ENCODE measurements at places on chromosomes 3 and 15.
A peak's percentile ranks its signal among the peaks of the same experiment; 100 is the strongest.

GRCh38 chr3:138440596-138440995 is 6.2 kb downstream of the ESYT3 start:
- DNase-seq = no peak

DNA sequence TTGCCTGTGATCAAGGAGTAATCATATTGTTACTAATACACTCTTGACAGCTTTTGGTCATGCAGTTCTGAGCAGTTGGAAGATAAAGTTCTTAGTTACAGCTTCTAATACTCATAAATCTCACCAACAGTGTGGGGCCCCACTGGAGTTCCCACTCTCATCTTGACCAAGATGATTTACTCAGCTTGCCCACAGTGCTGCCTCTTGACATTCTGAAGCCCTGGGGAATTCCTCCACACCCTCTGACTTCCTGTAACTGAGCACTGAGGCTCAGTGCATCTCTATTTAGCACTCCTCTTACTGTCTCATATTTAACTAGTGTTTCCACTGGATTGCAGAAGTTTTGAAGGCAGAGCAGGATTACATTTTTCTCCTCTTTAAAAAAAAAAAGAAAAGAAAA is 1.9 kb upstream of the ARL6IP5 start:
- DNase-seq = peak; percentile 80

DNA sequence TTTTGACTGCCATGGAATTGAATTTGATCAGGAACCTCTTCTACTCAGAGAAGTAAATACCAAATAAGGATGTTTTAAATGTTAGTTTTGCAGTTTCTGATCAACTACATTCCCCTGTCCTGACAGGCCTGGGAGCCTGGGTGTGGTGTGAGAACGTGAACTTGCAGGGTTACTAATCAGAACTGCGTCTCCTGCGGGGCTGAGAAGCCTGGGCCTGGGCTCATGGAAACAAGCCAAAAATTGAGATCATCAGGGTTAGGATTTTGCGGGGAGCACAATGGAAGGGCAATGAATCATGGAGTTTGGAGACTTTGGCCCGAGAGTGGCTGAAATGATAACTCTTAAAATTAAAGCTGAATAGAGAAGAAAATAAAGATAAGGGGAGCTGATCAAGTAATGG is 47.8 kb upstream of the C3orf70 start:
- DNase-seq = no peak

DNA sequence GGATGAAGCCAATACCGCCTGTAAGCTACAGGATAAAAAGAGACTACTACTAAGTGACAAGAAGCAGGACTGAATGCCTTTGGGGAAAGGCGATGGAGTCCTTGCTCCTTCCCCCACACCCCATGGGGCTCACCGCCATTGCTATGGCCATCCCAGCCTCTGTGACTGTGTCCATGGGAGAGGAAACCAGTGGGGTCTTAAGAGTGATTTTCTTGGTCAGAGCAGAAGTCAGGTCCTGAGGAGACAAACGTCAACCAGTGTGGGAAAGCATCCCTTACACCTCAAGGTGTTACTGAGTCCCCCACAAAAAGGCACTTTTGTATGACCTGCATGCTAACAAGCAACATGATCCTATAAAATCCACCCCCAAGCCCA is 913 bp downstream of the IMPDH2 start:
- DNase-seq = peak; percentile 14

DNA sequence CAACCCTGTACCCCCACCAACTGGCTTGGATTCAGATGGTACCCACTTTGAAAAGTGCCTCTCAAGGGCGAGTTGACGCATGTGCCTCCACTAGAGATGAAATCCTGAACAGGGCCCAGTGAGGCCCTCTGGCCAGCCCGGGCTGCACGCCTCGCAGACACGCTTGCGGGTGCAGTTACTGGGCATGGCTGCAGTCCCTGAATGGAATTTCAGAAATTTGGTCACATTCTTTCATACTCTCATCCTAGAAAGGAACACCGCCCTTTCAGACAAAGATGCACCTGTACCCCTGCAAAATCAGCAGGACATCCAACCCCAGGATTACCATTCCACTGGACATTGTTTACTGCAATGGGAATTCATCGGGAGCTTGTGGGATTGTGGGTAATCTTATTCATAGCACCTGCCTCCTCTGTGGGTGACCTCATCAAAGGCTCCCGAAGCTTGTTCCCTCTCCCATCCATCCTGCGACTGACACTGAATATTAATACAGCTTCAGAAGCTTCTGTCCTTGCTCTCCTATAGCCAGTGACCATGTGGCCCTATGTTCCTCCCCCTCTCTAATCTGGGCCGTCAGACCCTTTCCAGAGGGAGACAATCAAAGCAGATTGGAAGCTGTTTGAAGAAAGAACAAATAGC is 42.5 kb upstream of the TPM1 start:
- DNase-seq = no peak

- DNase-seq = no peak
These were observed 111.6 kb downstream of the IQSEC1 start for GRCh38 chr3:12961697-12962036.

- no peak for DNase-seq
These were observed 4.6 kb downstream of the MAN2C1 start for GRCh38 chr15:75363786-75364185.

GRCh38 chr15:76529911-76530310 is 193.3 kb downstream of the ISL2 start:
- no peak for DNase-seq

DNA sequence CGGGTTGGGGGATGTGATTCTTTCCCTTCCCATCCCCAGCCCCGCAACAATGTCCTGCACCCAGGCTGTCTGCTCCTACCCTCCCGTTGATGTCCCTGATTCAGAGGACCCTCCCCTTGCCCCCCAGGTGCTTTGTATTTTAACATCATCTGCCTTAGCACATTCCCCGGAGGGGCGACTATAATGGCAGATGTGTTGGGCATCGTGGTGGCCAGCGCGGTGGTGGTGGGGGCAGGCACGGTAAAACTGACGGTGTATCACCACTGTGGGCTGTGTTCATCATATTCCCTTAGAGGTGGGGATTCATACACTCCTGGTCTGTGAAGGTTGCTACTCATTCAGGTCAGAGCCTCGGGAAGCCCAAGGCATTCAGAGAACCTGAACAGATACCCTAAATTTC is 173.0 kb downstream of the ADAMTS17 start:
- DNase-seq = no peak

GRCh38 chr3:154095832-154096421 is 25.3 kb upstream of the ARHGEF26 start:
- peak; percentile 56 for DNase-seq

DNA sequence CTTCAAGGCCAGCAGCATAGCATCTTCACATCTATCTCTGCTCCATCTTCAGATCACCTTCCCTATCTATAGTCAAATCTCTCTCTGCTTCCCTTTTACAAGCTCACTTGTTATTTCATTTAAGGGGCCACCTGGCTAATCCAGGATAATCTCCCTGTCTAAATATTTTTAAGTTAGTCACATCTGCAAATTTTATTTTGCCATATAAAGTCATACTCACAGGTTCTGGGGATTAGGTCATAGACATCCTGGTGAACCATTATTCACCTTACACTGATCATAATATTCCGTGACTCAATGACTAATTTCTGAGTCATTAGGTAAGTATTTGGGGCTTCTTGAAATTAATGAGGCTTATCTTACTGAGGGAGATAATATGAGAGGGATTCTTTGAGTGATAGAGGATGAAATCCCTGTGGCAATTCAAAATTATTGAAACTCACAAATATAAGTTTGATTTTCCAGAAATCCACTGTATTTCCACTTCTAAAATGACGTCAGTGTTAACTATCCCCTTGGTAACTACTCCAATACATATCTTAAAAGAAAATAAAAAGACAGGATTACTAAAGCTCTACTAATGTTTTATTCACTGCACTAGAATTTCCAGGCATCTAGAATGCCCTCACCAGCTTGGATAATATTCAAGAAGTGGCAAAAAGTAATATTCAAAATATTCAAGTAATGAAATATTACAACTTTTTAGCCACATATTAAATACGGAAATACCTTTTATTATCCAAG is 93.7 kb upstream of the RBMS3 start:
- DNase-seq = peak; percentile 36

DNA sequence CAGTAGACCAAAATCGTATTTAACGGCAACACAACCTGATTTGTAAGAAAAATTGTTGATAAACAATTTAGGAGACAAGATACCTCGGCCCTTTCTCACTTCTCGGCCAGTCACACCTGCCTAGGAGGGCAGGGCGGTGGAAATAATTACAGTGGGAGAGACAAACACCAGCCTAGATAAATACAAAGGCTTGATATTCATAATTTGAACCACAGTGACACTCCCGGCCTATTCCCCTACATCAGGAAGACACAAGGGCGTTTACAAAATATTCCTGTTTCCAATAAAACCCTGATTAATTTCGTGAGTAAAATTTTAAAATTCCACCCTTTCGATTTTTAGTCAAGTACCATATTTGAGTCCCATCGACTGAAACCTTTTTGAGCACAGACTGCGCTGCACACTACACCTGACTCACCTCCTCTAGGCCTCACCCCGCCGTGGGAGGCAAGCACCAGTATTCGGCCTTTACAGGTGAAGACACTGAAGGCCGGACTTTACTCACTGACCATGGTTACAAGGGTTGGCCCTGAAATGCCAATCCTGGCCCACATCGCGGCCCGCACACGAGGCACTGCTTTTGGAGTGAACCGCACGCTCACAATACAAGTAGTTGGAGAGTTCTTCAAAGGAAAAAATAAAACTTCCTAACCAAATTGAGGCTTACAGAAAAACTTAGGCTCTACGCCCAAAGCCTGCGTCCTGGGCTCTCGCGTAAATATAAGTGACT is 794 bp downstream of the ARPP19 start:
- peak; percentile 69 for DNase-seq

GRCh38 chr3:193665370-193665989 is 72.5 kb downstream of the OPA1 start:
- DNase-seq = peak; percentile 49

- peak; percentile 72 for DNase-seq
These were observed 6.3 kb downstream of the BHLHE40 start for GRCh38 chr3:4985330-4986174.

DNA sequence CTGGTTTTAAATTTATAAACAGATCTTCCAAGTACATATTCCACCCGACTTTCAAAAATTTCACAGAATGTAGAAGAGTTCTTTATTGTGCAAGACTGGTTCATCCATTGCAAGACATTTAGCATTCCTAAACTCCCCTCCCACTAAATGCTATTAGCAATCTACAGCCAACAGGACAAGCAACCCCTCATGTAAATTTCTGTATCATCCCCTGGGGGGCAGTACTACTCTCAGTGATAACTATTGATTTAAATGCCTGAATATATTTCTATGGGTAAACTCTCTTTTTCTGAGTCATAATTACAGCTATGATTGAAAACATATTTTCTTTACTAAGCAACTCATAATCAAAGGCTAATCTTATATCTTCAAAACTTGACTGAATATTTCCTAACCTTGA is 10.7 kb upstream of the SLC15A2 start:
- peak; percentile 2 for DNase-seq

- DNase-seq = peak; percentile 73
These were observed 58.0 kb downstream of the CMTM8 start for GRCh38 chr3:32296251-32297204.

DNA sequence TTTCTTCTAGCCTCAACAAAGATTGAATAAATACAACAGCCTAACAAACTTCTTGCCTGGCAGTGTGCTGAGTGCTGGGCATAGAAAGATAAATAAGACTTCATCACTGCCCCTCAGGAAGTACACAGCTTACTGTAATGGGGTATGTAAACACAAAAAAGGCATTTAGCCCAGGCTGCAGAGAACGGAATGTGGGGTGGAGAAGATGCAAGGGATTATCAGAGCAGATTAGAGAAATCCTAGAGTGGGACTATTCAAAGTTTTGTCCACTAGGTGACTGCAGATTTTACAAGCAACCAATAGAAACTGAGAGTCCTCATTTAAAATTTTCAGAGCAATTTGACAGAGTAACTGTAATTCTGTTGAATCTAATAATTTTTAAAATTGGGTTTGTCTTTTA is 35.4 kb upstream of the TSC22D2 start:
- DNase-seq = peak; percentile 25
